ENCODE measurements at places on chromosomes 5 and 9. TPM values are rescaled to one million over a fixed set of nuclear protein-coding genes. Genes with fewer than 3 reads are reported as not detected.

The OR13C9 gene
- not detected for polyA plus RNA-seq

DNA sequence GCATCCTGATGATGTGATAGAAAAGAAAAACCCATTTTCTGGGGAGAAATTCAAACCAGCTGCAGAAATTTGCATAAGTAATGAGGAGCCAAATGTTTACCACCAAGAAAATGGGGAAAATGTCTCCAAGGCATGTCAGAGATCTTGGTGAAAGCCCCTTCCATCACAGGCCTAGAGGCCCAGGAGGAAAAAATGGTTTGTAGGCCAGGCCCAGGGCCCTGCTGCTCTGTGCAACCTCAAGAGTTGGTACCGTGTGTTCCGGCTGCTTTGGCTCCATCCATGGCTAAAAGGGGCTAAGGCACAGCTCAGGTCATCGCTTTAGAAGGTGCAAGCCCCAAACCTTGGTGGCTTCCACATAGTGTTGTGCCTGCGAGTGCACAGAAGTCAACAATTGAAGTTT lies 543.1 kb downstream of the ZNF608 start:
- H3K4me1 ChIP-seq, result no peaks in the 10 kb centered on the region
- H3K4me3 ChIP-seq, result no peak overlapping the region
- no peaks in the 10 kb centered on the region for H3K27me3 ChIP-seq
- H3K27ac ChIP-seq, result no peak overlapping the region

DNA sequence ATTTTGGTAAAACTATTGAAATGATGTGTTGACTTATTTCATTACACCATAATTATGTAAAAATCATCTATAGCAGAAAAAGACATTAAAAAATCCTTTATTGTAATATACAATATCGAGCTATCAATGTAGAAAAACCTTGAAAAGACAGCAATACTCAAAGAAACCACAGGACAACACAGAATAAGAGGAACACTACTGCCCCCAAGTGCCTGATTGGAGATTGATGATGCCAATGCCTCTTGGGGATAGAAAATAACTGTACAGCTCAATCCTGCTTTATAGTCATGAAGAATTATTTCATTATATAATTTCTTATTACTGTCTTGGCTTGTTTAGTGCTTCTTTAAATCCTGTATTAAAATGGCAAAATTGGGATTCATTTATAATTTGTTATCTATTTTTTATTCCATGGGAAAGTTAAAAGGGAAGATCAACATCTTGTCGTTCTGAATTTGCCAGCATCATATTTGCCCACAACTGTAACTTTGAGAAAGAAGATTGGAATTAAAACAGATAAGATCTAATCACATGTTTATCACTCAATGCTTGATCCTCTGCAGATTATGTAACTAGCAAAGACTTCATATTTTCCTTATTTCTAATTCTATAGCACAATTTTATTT lies 337.5 kb downstream of the CDH9 start:
- no peak overlapping the region for H3K27ac ChIP-seq
- no peaks in the 10 kb centered on the region for H3K36me3 ChIP-seq
- H3K4me1 ChIP-seq, result no peaks in the 10 kb centered on the region
- H3K4me3 ChIP-seq, result no peak overlapping the region

The C1QTNF2 gene
- 0.67 TPM for polyA plus RNA-seq

- no peak overlapping the region for H3K27ac ChIP-seq
- no peak for DNase-seq
- H3K27me3 ChIP-seq, result no peaks in the 10 kb centered on the region
- peaks cover 37% of the 10 kb centered on the region for H3K4me1 ChIP-seq
- H3K4me3 ChIP-seq, result no peak overlapping the region
- H3K36me3 ChIP-seq, result peaks cover 12% of the 10 kb centered on the region
Measured at GRCh38 chr5:139399501-139400121, 4.3 kb downstream of the SPATA24 start.

DNA sequence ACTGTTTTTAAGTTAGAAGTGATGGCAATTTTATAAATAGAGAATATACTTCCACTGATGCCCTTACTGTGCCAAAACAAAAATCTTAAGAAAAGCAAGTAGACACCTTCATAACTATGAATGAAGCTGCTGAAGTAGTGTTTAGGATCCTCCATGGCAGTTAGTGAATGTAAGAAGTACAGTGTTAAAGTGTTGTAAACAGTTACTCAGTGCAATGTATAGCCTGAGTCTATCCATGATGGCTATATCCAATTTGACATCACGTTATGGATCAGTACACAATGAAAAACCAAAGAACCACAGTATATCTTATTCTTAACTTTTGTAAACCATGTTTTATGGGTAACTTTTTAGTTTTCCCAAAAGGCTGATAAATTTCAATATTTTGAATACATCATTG lies 7.1 kb downstream of the CCNG1 start:
- no peaks in the 10 kb centered on the region for H3K27me3 ChIP-seq
- peaks cover 96% of the 10 kb centered on the region for H3K36me3 ChIP-seq
- DNase-seq, result no peak
- H3K4me1 ChIP-seq, result peaks cover 7% of the 10 kb centered on the region

The TEK gene
- polyA plus RNA-seq, result 17.7 TPM
